ENCODE measurements at places on chromosomes 1 and 21.

DNA sequence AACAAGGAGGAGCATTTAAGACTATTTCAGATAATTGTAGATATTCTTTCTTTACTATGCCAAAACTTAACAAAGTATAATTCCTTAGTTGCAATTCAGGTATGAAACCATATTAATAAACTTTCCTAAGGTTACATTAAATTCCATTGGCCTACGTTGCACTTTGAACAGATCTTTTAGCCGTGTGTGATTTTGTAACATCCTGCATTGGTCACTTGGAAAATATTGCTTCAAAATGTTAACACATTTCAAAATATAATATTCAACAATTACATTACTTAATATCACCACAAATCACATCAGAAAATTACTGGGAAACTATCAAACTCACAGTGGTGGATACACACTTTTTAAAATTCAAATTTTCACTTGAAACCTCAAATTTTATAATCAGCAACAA is 20.2 kb downstream of the ETS2 start:
- DNase-seq: no peak

GRCh38 chr1:109256971-109257681 is 7.8 kb downstream of the CELSR2 start:
- DNase-seq: no peak

GRCh38 chr1:42921769-42922168 is 36.9 kb downstream of the SLC2A1 start:
- no peak for DNase-seq

GRCh38 chr1:83829106-83829505 is 169.8 kb downstream of the TTLL7 start:
- no peak for DNase-seq

GRCh38 chr1:66242646-66243547 is 291.1 kb upstream of the SGIP1 start:
- peak; percentile 66 for DNase-seq

GRCh38 chr1:90706437-90707362 is 10.4 kb downstream of the BARHL2 start:
- no peak for DNase-seq

GRCh38 chr1:26254404-26254803 is 20.4 kb downstream of the CEP85 start:
- DNase-seq: no peak

DNA sequence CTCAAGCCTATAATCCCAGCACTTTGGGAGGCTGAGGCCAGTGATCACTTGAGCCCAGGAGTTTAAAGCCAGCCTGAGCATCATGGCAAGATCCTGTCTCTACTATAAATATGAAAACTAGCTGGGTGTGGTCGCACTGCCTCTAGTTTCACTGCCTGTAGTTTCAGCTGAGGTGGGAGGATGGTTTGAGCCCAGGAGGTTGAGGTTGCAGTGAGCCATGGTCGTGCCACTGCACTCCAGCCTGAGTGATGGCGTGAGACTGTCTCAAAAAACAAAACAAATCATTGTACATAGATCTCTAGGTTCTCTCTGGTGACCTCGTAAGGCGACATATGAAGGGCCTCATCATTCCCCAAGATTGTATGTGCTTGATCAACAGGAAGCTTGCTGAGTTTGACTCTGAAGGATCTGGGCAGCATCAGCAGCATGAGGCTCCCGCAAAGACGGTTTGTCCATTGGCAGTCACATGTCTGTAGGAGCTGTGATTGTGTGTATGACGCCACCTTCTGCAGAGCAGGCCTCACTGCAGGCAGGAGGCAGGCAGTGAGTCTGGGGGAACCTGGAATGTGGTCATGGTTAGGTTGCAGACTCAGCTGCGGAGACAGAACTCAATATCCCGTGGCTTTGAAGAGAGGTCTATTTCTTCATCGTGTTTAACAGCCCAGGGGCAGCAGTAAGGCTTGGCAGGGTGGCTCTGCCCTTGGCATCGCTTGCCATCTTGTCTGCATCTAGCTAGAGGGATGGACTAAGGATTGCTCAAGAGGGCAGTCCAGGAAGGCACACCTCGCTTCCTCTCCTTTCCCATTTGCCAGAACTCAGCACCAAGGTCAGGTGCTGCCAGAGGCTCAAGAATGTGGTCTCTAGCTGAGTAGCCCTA is 14.0 kb downstream of the ATP5PO start:
- no peak for DNase-seq

DNA sequence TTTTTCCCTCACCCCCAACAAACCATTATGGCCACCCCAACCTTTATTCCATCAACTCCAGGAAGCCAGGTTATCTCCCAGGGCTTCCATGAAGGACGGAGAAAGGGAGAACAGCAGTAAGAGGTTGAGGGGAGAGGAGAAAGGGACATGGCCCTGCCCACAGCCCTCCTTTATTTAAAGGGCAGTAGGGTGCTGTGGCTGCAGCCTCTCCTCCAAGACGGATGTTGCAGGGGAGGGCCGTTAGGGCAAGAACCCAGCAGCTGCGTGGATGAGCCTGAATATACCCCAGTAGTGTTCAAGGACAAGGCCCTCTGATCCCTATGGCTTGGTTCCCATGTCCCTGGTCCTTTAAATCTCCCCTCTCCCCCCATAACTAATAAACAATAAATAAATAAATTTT is 5.9 kb downstream of the RXFP4 start:
- no peak for DNase-seq

GRCh38 chr1:175173531-175173930 is 19.0 kb downstream of the KIAA0040 start:
- DNase-seq: no peak

GRCh38 chr1:42999308-42999707 is 40.6 kb upstream of the SLC2A1 start:
- DNase-seq: no peak

- DNase-seq: no peak
Measured at GRCh38 chr1:158003406-158003800, 10.0 kb downstream of the KIRREL1 start.

GRCh38 chr1:191049781-191050180 is 572.1 kb upstream of the BRINP3 start:
- no peak for DNase-seq

Measured in stimulated activated CD4-positive, alpha-beta T cell treated with anti-CD3 and anti-CD28 coated beads, Interleukin-2, amount 100 ng/mL, for 4 hours (primary cell).